Stimulated activated CD8-positive, alpha-beta memory T cell treated with anti-CD3 and anti-CD28 coated beads, Interleukin-2, amount 100 ng/mL, for 48 hours (primary cell): ENCODE measurements at places on chromosomes 3 and 15.

- DNase-seq = no peak
Observed at GRCh38 chr15:83282776-83283137, 1.7 kb downstream of the BNC1 start.

DNA sequence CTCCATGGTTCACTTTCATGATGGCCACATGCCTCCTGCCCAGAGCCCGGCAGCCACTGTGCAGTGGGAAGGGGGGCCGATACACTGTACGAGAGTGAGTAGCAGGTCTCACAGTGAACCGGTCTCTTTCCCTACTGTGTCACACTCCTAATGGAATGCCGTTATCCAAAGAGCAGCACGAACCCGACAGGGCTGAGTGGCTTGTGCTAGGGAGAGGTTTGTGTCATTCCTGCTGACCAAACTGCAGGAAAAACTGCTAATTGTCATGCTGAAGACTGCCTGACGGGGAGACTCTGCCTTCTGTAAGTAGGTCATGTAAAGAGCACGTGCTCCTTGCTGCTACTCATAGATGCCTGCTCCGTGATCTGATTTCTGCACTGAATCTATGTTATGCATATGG is 105.1 kb downstream of the ARPP21 start:
- DNase-seq = no peak

- no peak for DNase-seq
Observed at GRCh38 chr3:55059027-55059629, 131.3 kb upstream of the LRTM1 start.

DNA sequence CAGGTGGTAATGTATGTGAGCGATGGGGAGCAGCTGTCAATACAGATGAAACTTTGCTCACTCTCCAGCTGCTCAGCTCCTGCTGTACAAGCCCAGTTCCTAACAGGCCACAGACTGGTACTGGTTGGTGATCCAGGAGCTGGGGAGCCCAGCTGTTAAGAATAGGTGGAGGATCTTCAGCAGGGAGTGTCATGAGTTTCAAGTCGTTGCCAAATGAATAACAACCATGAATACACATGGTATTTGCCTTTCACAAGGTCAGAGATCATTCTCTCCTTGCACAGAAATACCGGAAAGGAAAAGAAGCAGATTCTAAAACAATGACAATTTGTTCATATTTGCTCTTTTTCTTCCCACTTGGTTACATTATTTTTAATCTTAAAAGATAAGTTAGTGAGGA is 5.1 kb downstream of the PLSCR1 start:
- no peak for DNase-seq
